Cortex of kidney (tissue), 1 donor: ENCODE measurements at places on chromosomes 16 and 17.

GRCh38 chr17:77107506-77108433, 33.0 kb upstream of the SEC14L1 start:
- DNase-seq, result no peak

DNA sequence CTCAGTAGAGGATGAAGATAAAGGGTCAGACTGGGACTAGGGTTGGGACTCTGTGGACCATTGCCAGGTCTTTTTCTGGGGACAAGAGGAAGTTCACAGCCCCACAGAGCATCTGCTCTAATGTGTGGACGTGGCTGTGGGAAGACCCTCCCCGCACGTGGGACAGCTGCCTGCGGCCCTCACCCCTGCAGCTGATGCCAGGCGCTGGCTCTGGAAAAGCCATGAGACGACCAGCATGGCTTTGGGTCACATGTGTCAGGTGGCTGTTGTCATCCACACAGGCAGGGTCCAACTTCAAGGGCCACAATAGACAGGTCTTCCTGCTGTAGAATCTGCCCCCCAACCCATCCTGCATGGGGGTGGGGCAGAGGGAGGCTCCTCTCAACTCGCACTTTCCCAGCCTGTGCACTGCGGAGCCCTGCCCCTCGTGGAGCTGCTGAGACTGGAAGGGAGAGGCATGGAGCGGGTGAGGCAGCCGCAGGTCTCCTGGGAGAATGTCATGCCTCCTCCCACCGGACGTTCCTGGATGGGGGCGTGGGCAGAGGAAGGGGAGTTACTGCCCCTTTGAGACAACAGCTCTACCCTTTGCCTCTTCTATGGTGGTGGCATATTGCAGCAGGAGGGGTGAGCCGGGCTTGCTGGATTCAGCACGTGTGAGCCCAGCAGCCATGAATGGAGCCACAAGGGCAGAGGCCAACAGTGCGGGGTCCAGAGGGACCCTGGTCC, 53.4 kb downstream of the PIMREG start:
- no peak for DNase-seq

GRCh38 chr17:1560101-1560857, 2.3 kb downstream of the PITPNA start:
- DNase-seq, result no peak

DNA sequence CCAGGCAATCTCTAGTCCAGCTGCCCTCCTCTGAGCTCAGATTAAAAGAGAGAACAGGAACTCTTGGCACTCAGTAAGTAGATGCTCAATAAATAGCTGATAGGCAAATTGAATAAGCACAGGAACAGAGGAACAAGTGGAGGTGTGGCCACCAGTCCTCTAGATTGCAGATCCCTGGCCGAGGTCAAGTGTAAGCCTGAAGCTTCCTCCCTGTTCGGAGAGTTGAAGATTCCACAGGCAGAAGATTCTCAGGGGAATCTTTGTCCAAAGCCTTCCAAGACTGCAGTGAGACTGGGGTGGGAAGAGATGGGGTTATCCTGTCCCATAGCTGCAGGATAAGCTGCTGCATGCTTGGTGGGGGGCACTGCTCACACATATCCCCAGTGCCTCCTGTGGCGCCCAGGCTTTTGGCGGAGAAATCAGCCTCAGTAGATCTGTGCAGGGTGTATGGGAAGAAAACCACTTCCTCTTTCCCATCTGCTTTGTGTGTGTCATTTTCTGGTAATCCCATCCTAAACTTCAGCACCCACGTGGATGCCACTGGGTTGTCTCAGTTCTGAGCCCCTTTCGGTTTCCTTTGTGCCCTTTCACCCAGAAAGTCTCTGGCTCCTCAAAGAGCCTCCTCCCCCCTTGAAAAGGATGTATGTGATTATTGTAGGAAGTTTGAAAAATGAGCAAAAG, 12.1 kb downstream of the CD300A start:
- DNase-seq, result no peak

- DNase-seq, result no peak
Observed at GRCh38 chr17:6255322-6255721, 179.6 kb downstream of the AIPL1 start.

DNA sequence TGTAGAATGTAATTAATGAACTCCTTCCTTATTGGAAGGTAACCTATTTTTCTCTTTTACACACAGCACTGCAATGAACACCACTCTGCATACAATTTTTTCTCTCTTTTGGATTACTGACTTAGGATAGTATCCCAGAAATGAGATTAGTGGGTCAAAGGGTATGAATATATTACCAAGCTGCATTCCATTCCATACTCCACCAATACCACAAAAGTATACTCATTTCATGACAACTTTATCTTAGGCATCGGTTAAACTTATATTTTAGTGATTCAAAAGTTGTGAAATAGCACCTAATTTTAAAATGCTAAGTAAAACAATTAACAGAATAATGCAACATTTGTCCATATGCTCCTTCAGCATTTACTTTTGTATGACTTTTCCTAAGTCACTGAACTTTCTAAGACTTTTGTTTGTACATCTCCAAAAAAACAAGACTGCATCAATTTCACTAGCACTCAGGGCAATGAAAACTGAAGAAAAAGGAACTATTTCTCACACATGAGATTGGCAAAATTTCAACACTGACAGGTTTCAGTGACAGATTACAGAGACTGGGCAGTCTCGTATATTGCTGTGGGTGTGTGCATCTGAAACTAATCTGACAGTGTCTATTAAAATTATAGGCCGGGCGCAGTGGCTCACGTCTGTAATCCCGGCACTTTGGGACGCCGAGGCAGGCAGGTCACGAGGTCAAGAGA, 32.1 kb downstream of the HELZ start:
- no peak for DNase-seq

DNA sequence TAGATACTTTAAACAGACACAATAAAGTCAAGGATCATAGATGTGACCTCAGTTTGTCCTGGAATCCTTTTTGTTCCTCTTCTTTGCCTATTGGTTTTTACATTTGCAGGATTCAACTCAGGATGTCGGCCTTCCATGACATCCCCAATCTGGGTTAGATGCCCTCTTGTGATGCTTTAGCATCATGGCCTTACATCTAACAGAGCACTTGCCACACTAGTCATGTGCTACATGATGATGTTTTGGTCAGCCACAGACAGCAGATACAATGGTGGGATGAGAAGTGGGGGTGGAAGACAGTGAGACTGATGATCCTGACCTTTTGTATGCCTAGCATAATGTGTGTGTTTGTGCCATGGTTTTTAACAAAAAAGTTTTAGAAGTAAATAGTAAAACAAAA, 1.8 kb upstream of the SYNRG start:
- no peak for DNase-seq

- DNase-seq, result no peak
Observed at GRCh38 chr17:64304551-64304950, 41.5 kb upstream of the TEX2 start.

DNA sequence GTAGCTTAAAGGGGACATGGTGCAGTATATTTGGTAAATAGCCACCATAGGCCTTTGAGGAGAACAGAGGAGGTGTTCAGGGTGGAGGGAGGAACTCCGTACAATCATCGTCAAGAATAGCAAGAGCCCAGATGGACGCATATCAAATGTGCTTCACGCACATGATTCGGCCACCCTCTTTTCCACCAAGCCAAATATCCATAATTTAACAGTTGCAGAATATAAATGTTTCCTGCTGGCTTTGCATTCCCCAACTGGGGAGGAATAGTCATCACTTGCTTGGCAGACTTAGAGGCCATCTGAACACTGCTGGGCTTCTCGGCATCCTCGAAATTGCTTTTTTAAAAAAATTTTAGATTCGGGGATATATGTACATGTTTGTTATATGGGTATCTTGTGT, 111.9 kb upstream of the ERCC4 start:
- DNase-seq, result no peak

- DNase-seq, result no peak
Observed at GRCh38 chr16:61987474-61988012, 48.7 kb downstream of the CDH8 start.

DNA sequence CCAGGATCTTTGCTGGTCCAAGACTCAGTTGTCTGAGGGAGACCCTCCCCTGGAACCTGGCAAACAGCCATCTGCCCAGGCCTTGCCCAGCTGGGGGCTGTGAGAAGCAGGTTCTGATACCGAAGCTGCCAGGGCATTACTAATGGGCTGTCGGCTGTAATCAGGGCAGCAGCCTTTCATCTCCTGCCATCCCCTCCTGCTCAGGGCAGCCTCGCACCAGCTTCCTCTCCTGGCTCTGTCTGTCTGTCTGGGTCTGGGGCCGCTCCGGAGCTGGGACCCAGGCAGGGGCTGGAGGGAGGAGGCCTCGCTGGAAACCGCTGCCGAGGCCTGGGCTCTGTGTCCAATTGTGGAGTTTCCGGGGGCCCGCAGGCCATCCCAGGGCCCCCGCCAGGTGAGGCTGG, 21.6 kb upstream of the BRD7 start:
- no peak for DNase-seq
